ENCODE measurements at places on chromosomes 2 and 18.
A peak's percentile ranks its signal among the peaks of the same experiment; 100 is the strongest.

- DNase-seq: no peak
Measured at GRCh38 chr2:23675506-23675905, 251.4 kb downstream of the ATAD2B start.

DNA sequence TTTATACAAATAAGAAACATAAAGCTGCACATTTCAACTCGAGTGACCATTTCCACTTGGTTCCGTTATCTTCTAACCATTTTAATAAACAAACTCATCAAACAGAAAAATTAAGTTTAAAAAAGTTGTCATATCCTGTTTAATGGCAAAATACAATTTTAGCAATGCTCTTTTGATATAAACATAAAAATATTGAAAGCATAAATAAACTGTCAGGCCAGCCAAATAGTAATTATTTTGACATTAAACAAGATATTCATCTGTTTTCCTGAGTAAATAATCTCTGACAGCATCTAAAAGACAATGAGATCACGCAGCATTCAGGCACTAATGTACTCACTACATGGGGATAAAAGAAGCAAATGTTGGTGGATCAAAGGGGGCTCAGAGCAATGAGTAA, 145.3 kb upstream of the ATP5MC3 start:
- DNase-seq: no peak

GRCh38 chr18:37537868-37538525, 27.6 kb downstream of the CELF4 start:
- peak; percentile 9 for DNase-seq

GRCh38 chr2:190467575-190468083, 59.5 kb downstream of the MFSD6 start:
- DNase-seq: no peak

GRCh38 chr2:74413001-74413698, 8.3 kb downstream of the C2orf81 start:
- no peak for DNase-seq

Data from stimulated activated CD4-positive, alpha-beta T cell treated with anti-CD3 and anti-CD28 coated beads, Interleukin-15, amount 100 ng/mL, for 1 hour (primary cell).